ENCODE measurements at places on chromosomes 6 and 20. TPM values are rescaled to one million over a fixed set of nuclear protein-coding genes. Genes with fewer than 3 reads are reported as not detected.

DNA sequence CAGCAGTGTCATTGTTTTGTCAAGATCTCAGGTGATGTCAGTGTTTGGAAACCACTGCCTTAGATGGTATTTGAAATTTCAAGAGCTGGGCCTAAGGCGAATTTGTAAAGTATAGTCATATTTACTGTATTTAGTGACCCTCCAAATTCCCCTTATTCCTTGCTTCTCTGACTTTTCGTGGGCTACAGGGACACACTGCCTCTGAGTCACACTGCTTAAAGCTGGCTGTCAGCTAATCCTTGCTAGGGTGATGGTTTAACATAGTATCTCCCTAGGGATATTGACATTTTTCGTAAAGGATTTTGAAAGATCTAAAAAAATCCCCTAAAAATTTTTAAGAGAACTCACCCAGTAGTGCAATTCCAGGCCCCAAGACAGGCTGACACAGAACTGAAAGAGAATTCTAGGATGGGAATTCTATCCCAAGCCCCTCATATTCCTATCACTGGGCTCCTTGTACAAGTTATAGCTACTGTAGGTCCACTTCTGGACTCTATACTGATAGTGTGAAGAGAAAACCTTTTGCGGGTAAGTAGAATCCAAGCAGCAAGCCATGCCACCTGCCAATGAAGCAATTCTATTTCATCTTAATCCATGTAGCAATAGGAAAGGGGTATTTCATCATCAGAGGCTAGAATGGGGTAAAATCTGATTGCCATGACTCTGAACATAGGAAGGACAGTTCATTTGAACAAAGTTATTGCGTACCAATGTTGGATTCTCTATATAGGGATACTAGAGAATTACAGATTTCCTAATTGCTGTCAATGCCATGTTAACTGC is 4.3 kb downstream of the BMP6 start:
- no peaks in the 10 kb centered on the region for H3K36me3 ChIP-seq
- peaks cover 52% of the 10 kb centered on the region for H3K27me3 ChIP-seq
- peaks cover 30% of the 10 kb centered on the region for H3K4me1 ChIP-seq
- no peak overlapping the region for H3K4me3 ChIP-seq
- no peak overlapping the region for H3K27ac ChIP-seq

The ETV7 gene
- 2.5 TPM for total RNA-seq

The MATN4 gene
- not detected for total RNA-seq

- no peaks in the 10 kb centered on the region for H3K27me3 ChIP-seq
- no peaks in the 10 kb centered on the region for H3K36me3 ChIP-seq
- H3K4me1 ChIP-seq: no peaks in the 10 kb centered on the region
- no peak for DNase-seq
- no peak overlapping the region for H3K4me3 ChIP-seq
These were observed 175.5 kb upstream of the GJE1 start for GRCh38 chr6:141957271-141957670.

DNA sequence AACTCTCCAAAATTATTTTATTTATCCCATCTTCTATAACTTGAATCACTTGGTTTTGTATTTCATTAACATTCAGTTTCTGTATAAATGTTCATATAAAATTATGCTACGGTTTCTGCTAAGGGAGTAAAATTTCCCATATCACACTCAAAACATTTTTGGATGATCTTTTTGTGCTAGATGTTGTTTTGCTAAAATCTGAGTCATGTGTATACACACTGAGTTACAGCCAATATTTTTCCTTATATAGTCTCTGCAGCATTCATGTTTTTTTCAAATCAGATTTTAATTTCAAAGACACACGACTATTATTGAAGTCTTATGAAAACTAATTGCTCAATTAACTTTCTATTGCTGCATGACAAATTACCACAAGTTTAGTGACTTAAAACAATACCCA is 54.3 kb upstream of the SLC2A12 start:
- H3K27ac ChIP-seq: no peak overlapping the region
- DNase-seq: no peak
- no peak overlapping the region for H3K4me3 ChIP-seq
- no peaks in the 10 kb centered on the region for H3K4me1 ChIP-seq
- peaks cover 8% of the 10 kb centered on the region for H3K27me3 ChIP-seq

GRCh38 chr6:143286251-143286795 is 164.2 kb downstream of the ADAT2 start:
- no peak overlapping the region for H3K4me3 ChIP-seq
- no peaks in the 10 kb centered on the region for H3K27me3 ChIP-seq
- H3K4me1 ChIP-seq: no peaks in the 10 kb centered on the region
- no peaks in the 10 kb centered on the region for H3K36me3 ChIP-seq
- no peak overlapping the region for H3K27ac ChIP-seq
- DNase-seq: no peak

The CNKSR3 gene
- total RNA-seq: 0.20 TPM

DNA sequence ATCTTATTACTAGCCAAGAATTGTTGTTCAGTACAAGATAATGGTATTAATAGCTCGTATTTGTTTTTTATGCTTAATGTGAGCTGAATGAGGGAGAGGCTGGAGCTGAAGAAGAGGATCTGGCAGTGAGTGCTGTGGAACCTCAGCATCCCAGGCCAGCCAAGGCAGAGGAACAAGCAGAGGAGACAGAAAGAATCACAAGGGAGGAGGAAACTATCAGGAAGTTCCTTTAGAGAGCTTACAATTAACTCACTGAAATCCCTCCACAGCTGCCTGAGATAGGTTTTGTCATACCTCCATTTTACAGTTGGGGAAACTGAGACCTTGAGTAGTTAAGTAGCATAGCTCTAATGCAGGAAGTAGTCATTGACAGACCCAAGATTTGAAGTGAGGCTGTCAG is 39.9 kb upstream of the TULP4 start:
- DNase-seq: no peak
- no peaks in the 10 kb centered on the region for H3K27me3 ChIP-seq
- H3K27ac ChIP-seq: no peak overlapping the region
- peaks cover 10% of the 10 kb centered on the region for H3K36me3 ChIP-seq

- no peak overlapping the region for H3K4me3 ChIP-seq
- no peak for DNase-seq
- H3K27me3 ChIP-seq: no peaks in the 10 kb centered on the region
- H3K36me3 ChIP-seq: peaks cover 7% of the 10 kb centered on the region
These were observed 12.7 kb upstream of the EFHC1 start for GRCh38 chr6:52407467-52407866.

- no peak overlapping the region for H3K27ac ChIP-seq
- no peak for DNase-seq
- H3K27me3 ChIP-seq: no peaks in the 10 kb centered on the region
- no peak overlapping the region for H3K4me3 ChIP-seq
- H3K36me3 ChIP-seq: no peaks in the 10 kb centered on the region
These were observed 168.1 kb upstream of the HDDC2 start for GRCh38 chr6:125469915-125470314.

The MACROD2 gene
- not detected for total RNA-seq

GRCh38 chr6:31657406-31658157 is 1.9 kb downstream of the APOM start:
- peak; percentile 35 for DNase-seq
- H3K27ac ChIP-seq: peak overlapping the region; percentile 44
- H3K4me1 ChIP-seq: peaks cover 64% of the 10 kb centered on the region
- H3K27me3 ChIP-seq: no peaks in the 10 kb centered on the region

DNA sequence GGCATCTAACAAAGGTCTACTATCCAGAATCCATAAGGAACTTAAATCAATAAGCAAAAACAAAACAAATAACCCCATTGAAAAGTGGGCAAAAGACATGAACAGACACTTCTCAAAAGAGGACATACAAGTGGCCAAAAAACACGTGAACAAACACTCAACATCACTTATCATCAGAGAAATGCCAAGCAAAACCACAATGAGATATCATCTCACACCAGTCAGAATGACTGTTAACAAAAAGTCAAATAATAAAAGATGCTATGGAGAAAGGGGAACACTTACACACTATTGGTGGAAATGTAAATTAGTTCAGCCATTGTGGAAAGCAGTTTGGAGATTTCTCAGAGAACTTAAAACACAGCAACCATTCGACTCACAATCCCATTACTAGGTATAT is 19.4 kb upstream of the VNN1 start:
- H3K27me3 ChIP-seq: no peaks in the 10 kb centered on the region
- no peak overlapping the region for H3K4me3 ChIP-seq

DNA sequence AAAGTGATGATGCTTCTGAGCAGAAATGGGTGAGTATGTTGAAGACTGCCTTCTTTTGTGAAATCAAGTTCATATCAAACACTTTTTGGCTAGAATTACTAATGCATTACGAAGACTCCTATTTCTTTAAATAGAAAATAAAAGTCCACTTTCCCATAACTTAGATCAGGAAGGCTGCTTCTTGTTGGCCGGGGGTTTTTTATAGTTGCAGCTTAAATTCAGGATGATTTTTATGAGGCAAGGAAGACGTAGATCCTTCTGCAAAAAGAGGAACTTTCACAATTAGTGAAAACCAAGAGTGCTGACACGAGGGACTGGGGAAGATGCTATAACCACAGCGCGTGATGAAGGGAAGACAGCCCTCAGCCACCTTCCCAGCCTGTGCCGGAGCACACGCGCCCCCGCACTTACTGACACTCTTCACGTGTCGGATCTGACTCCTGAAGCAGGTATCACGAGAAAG is 206.1 kb upstream of the PRDM1 start:
- H3K4me1 ChIP-seq: no peaks in the 10 kb centered on the region
- DNase-seq: no peak
- no peak overlapping the region for H3K4me3 ChIP-seq
- H3K27ac ChIP-seq: no peak overlapping the region

The TINAG gene
- total RNA-seq: not detected

- no peak overlapping the region for H3K4me3 ChIP-seq
- no peaks in the 10 kb centered on the region for H3K36me3 ChIP-seq
- H3K27ac ChIP-seq: no peak overlapping the region
- H3K27me3 ChIP-seq: no peaks in the 10 kb centered on the region
- no peak for DNase-seq
These were observed 13.7 kb upstream of the TMEM244 start for GRCh38 chr6:129874837-129875236.

GRCh38 chr6:5840734-5841390 is 165.9 kb downstream of the NRN1 start:
- no peaks in the 10 kb centered on the region for H3K36me3 ChIP-seq
- no peaks in the 10 kb centered on the region for H3K4me1 ChIP-seq
- no peak for DNase-seq
- no peaks in the 10 kb centered on the region for H3K27me3 ChIP-seq
- H3K27ac ChIP-seq: no peak overlapping the region

- DNase-seq: no peak
- H3K4me1 ChIP-seq: no peaks in the 10 kb centered on the region
- H3K27me3 ChIP-seq: no peaks in the 10 kb centered on the region
- no peak overlapping the region for H3K4me3 ChIP-seq
- no peaks in the 10 kb centered on the region for H3K36me3 ChIP-seq
- no peak overlapping the region for H3K27ac ChIP-seq
These were observed 287.4 kb downstream of the CD109 start for GRCh38 chr6:73983367-73983766.

The ECT2L gene
- total RNA-seq: 0.06 TPM

The ZNF133 gene
- 14.6 TPM for total RNA-seq

GRCh38 chr6:165767228-165767627 is 104.2 kb upstream of the PDE10A start:
- H3K36me3 ChIP-seq: no peaks in the 10 kb centered on the region
- no peaks in the 10 kb centered on the region for H3K27me3 ChIP-seq
- H3K4me3 ChIP-seq: no peak overlapping the region
- H3K4me1 ChIP-seq: no peaks in the 10 kb centered on the region
- no peak overlapping the region for H3K27ac ChIP-seq

GRCh38 chr20:58832457-58832856 is 18.2 kb downstream of the GNAS-AS1 start:
- H3K36me3 ChIP-seq: no peaks in the 10 kb centered on the region
- H3K27ac ChIP-seq: no peak overlapping the region
- H3K4me1 ChIP-seq: no peaks in the 10 kb centered on the region
- peaks cover 7% of the 10 kb centered on the region for H3K27me3 ChIP-seq

The COL11A2 gene
- total RNA-seq: 3.6 TPM

DNA sequence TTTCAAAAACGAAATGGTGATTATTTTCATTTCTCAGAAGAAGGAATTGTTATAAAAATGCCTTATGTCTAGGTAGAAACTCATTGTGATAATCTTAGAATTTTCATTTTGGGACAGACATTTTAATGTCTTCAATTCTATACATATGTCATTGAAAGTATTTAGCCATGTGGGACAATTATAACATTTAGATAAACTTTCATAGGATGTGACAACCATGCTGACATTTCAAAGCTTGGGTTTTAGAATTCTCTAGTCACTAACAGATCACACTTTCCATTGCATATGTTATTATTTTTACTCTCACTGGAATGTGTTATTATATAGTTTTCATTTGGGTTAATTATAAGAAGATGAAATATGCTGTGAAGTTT is 4.9 kb downstream of the TAGAP start:
- peaks cover 58% of the 10 kb centered on the region for H3K4me1 ChIP-seq
- no peaks in the 10 kb centered on the region for H3K27me3 ChIP-seq
- peak overlapping the region; percentile 90 for H3K27ac ChIP-seq
- H3K4me3 ChIP-seq: peak overlapping the region; percentile 54

The HAO1 gene
- total RNA-seq: not detected

- peaks cover 2% of the 10 kb centered on the region for H3K4me1 ChIP-seq
- no peaks in the 10 kb centered on the region for H3K27me3 ChIP-seq
- DNase-seq: no peak
- H3K36me3 ChIP-seq: no peaks in the 10 kb centered on the region
- no peak overlapping the region for H3K27ac ChIP-seq
- no peak overlapping the region for H3K4me3 ChIP-seq
These were observed 144.6 kb downstream of the TFAP2C start for GRCh38 chr20:56773749-56774148.

GRCh38 chr6:108452711-108453195 is 108.0 kb upstream of the FOXO3 start:
- H3K4me3 ChIP-seq: no peak overlapping the region
- no peaks in the 10 kb centered on the region for H3K4me1 ChIP-seq
- H3K36me3 ChIP-seq: no peaks in the 10 kb centered on the region

DNA sequence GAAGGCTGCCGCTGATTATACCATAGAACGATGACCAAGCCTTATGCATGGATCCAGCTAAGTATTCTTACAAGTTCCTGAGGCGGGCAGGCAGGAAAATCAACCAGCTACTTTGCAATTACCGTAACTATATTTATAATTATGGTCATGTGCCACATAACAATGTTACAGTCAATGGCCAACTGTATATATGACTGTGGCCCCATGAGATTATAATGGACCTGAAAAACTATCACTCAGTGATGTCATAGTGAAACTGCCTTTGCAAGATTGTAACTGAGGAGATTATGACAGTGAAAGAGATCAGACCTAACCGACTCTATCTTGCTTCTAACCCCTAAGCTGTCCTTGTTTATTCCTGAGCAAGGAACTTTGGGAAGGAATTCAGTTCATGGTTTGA is 33.1 kb upstream of the FAM135A start:
- no peak overlapping the region for H3K4me3 ChIP-seq
- DNase-seq: no peak
- H3K27me3 ChIP-seq: no peaks in the 10 kb centered on the region
- no peaks in the 10 kb centered on the region for H3K36me3 ChIP-seq
- no peak overlapping the region for H3K27ac ChIP-seq
- H3K4me1 ChIP-seq: no peaks in the 10 kb centered on the region

- no peaks in the 10 kb centered on the region for H3K27me3 ChIP-seq
- H3K36me3 ChIP-seq: peaks cover 13% of the 10 kb centered on the region
- peak; percentile 4 for DNase-seq
- H3K4me3 ChIP-seq: peak overlapping the region; percentile 91
- peaks cover 17% of the 10 kb centered on the region for H3K4me1 ChIP-seq
These were observed 519 bp downstream of the MTRF1L start for GRCh38 chr6:153001767-153002612.

Measured in T-cell (primary cell).